ENCODE measurements at places on chromosomes 12 and 14.

GRCh38 chr12:113135178-113136127 is at the start of gene RASAL1:
TSS of gene RASAL1 (minus strand) at chr12:113135761. CDS start at chr12:113135462, 299 bp downstream.
- DNase-seq = no peak

DNA sequence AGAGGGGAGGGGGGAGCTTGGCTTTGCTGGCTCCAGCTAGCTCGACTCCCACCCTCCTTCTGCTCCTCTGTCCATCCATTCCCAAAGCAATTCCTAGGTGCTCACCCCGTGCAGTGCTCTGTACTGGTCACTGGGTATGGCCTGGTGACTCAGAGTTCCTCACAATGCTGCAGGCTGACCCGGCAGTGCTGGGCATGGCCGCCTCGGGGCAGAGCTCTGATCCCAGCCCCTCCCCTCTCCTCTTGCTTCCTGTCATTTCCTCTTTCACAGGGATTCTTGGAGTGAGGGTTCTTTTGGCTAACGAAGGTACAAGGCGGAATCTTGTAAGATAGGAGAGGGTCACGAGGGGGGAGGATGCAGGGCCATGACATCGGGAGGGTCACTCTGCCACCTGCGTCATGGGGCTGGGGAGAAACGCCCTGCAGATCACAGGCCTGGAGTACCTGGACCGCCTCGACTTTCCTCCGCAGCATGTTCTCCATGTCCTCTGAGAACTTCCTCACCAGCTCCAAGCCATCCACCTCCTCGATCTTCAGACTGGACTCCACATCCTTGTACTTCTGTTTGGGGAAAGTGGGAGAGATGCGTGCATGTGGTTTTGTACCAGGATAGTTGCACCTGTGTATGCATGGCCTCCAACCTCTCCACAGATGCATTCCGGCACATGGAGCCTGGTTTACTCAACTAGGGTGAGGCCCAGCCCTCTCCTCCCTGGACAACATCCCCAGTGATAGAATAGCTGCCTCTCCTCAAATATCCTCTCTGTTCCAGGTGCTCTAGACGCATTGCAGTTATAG is 5.7 kb downstream of the CACNA2D4 start:
- DNase-seq = peak; percentile 26

GRCh38 chr12:88471331-88472045 is 108.8 kb downstream of the KITLG start:
- peak; percentile 84 for DNase-seq

- no peak for DNase-seq
These were observed 29.9 kb downstream of the PXN start for GRCh38 chr12:120235369-120236323.

GRCh38 chr12:130423991-130424857 is 86.5 kb downstream of the PIWIL1 start:
- no peak for DNase-seq

DNA sequence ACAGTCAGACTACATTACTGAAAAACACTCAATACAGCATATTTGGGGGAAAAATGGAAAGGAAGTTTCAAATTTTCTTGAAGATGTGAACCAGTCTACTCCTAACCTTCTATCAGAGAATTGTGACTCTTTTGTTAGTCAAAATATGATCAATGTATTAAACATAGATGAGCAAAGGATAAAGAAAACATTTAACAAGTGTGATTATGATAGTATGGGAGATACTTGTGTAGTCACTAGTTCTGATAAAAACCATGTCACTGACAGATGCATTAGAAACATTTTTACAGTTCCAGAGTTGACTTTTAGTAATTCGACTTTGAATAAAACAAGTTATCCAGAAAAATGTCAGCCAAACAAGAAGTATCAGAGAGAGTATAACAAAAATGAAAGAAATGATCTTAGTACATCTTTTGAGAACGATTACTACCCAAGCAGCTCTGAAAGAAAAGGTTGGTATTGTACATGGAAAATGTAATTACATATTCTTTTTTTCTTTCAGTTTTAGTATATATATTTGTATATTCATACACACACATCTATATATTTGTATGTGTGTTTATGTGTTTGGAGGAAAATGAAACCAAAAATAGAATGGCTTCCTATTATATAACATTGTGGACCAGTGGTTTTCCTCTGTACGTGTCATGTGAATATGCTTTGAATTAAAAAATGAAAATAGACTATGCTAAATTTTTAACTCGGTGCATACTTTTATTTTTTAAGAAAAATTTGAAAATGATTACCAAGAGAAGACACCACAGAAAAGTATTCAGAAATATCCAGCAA is 63.3 kb upstream of the ABCD2 start:
- no peak for DNase-seq

- DNase-seq = peak; percentile 63
These were observed 237.9 kb downstream of the PAWR start for GRCh38 chr12:79452906-79453305.

DNA sequence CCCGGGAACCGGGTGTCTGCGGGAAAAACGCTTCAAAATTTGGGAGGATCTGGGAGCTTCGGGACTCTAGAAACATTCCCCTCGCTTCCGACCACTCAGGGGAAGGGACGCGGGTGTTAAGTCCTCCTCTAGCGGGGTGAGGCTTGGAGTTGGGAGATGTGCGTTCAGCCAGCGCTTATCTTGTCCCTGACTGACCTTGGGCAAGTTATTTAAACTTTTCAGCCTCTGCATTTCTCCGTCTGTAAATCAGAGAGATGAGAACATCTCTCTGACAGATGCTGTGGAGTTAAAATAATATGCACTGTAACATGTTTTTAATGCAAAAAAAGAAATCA is 76.9 kb upstream of the ANO4 start:
- no peak for DNase-seq

DNA sequence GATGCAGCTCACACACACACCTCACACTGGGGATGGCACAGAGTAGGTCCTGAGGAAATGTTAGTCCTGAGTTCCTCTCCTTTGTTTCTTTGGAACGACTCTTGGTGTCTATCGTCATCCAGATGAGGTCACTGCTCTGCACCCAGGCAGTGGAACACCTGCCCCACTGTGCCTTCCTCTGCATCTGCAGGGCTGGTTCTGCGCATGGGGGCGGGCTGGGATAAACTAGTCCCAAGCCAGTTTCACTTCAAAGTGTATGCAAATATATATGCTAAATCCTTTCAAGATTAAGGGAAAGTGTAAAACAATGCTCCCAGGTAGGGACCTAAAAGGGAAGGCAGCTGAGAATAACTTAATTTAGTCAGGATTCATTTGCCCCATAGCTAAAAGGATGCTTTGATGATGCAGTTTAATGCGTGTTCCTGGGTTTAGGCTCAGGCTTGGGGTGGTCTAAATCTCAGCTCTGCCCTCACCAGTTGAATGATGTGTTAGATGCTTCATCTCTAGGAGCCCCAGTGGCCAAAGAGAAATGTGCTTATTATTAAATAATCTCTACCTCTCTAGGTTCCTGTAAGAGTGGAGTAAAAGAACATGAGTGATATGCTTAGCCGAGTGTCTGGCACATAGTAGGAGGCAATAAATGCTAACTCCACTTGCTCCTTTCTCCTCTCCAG is 47.1 kb upstream of the OVCH1 start:
- DNase-seq = no peak

- no peak for DNase-seq
These were observed 34.5 kb downstream of the RPH3A start for GRCh38 chr12:112826011-112826410.

GRCh38 chr12:37720846-37721245 is 595.7 kb upstream of the ALG10B start:
- no peak for DNase-seq

GRCh38 chr14:30177781-30178180 is 250.1 kb upstream of the PRKD1 start:
- DNase-seq = no peak

DNA sequence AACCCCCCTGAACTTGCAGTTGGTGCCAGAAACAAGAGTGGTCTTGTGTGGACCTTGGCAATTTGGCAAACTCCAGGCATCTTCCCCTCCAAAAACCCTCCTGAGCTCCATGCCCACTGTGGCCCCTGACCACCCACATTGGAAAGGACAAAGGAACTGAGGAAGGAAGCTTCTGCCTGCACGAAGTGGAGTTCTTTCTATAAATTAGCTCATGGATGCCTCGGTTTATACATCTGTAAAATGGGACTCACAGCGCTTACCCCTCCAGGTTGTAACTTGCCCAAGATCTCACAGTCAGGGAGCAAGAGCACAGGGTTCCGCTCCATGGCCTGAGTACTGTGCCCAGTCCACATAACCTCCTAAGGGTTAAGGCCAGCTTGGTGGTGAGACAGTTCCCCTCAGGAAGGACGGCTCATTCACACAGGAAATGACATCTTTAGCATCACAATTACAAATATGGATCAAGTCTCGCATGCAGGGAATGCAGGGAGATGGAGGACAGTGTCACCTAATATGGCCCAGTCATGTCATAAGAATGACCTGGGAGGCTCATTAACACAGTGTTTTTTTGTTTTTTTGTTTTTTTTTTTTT is 66.6 kb downstream of the CLMN start:
- no peak for DNase-seq

DNA sequence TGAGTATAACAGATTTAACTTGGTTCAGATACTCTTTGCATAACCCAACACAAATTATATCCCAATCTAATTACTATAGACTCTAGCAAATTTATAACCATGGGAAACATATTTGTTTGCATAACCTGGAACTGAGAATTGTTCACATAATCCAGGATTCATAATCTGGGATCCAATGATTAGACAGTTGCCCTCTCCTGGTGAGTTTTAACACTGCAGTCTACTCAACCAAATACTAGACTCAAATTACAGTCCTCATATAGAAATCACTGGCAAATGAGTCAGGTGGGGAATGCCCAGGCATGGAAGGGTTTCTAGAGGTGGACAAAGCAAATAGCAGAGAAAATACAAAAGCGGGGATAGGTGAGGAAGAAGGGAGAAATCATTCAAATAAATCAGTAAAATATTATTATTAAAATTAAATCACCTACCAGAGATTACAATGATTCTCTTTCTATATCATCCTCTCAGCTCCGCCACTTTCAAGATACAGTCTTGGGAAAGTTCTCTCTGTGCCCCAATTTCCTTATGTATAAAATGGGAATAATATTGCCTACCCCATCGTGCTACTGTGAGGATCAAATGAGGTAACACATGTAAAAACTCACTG is 9.4 kb downstream of the GCH1 start:
- peak; percentile 61 for DNase-seq

DNA sequence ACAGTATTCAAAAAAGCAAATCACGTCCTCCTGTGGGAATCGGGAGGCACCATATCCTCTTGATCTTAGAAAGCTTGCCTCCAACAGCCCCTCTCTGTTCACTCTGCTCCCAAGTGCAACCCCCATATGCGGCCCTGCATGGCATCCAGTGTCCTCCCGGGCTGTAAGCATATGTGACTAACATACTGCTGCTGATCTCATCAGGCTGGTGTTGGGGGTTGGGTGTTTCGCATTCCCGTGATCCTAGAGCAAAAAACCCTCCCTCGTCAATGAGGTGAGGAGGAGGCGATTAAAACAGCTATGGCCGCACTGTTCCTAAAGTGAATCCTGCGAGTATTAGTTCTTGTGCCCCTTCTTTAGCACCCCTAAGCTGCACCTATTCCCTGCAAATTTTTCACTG is 28.1 kb upstream of the PPM1A start:
- no peak for DNase-seq

- DNase-seq = no peak
These were observed 148.5 kb downstream of the PLCZ1 start for GRCh38 chr12:18589316-18589715.

- DNase-seq = no peak
These were observed 118.1 kb upstream of the SLC38A2 start for GRCh38 chr12:46490635-46491034.

GRCh38 chr12:101777485-101777884 is 38.2 kb upstream of the SYCP3 start:
- peak; percentile 10 for DNase-seq

DNA sequence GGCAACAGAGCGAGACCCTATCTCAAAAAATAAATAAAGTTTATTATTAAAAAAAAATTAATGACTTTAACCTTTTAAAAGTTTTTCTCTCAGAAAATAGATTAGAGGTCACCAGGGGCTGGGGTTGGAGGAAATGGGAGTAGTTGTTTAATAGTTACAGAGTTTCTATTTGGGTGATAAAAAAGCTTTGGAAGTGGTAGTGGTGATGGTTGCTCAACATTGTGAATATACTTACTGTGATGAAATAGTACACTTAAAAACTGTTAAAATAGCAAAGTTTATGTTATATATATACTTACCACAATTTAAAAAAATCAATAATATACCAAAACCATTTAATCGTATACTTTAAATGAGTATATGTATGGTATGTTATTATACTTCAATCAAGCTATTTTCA is 59.6 kb downstream of the ARL6IP4 start:
- no peak for DNase-seq

DNA sequence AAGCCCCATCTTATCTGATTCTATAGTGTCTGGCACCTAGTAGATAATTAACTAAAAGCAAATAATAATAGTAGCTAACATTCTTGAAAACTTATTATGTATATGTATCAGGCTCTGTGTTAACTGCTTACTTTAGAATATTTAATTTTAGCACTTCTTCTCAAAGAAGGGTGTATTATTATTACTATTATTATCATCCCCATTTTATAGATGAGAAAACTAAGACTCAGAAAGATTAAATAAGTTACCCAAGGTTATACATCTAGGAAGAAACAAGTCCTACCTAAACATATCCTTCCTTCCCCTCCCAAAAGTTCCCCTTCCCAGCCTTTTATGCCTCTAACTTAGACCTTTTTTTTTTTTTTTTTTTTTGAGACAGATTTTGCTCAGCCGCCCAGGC is 61.4 kb downstream of the UBR7 start:
- DNase-seq = no peak

DNA sequence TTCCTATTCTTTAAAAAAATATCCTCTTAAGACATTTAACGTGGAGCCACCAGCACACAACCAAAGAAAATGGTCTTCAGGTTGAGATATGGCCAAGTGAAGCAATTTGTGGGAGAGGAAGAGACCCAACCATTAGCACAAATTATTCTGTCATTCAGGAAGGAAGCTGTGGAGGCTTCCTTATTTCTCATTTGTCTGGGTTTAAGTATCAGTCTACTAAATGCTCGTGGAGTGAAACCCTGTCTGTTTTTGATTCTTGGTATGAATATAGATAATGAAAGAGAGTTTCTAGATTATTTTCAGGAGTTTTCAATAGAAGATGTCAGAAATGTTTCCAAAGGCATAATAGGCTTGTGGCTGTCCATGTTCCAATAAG is 125.1 kb downstream of the GPR65 start:
- no peak for DNase-seq

GRCh38 chr14:90000935-90001334 is 45.2 kb downstream of the TDP1 start:
- DNase-seq = no peak

DNA sequence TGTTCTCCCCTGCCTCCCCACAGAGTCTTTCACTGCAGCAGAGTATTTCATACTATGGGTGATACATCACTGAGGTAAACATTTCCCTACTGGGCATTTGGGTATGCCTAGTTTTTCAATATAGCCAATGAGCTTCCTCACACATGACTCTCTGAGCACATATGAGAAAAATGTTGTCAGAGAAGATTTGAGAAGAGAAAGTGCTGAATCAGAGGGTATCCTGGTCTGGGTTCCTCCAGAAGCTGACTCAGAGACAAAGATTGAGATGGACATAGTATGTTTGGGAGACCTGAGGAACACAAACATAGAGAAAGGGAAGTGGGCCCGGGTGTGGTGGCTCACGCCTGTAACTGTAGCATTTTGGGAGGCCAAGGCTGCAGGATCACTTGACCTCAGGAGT is 12.6 kb downstream of the SLC8B1 start:
- DNase-seq = peak; percentile 39

GRCh38 chr12:16766736-16767135 is 160.8 kb upstream of the LMO3 start:
- no peak for DNase-seq

Data from RPMI7951 (cell line).